Endothelial cell of umbilical vein (primary cell): ENCODE measurements at places on chromosomes 4 and X. TPM values are rescaled to one million over a fixed set of nuclear protein-coding genes. Genes with fewer than 3 reads are reported as not detected.

Gene CYLC1
- not detected in 2 replicates for total RNA-seq

Gene ARR3
- not detected in 2 replicates for total RNA-seq

Gene ARSH
- total RNA-seq: not detected in 2 replicates

Gene PABPC1L2B
- not detected in 2 replicates for total RNA-seq

Gene CT55
- total RNA-seq: not detected in 2 replicates

Gene PROM1
- 1.7 TPM in 1 of 2 replicates, not detected in the other for total RNA-seq

Gene PHOX2B
- total RNA-seq: not detected in 2 replicates

Gene DOK7
- total RNA-seq: not detected in 2 replicates

Gene WAS
- 0.73 TPM in 1 of 2 replicates, not detected in the other for total RNA-seq

Gene OPHN1
- total RNA-seq: 6.2 and 6.7 TPM in 2 replicates

Gene LIAS
- total RNA-seq: 9.7 and 11.3 TPM in 2 replicates

Gene RNF212
- 1.8 and 2.3 TPM in 2 replicates for total RNA-seq

Gene OTC
- total RNA-seq: not detected in 2 replicates

Gene FGF16
- 3.1 and 5.1 TPM in 2 replicates for total RNA-seq

Gene ARHGAP6
- 0.69 and 1.4 TPM in 2 replicates for total RNA-seq

Gene ERAS
- total RNA-seq: not detected in 2 replicates

Gene PRKG2
- not detected in 2 replicates for total RNA-seq

Gene TRPC3
- not detected in 2 replicates for total RNA-seq

Gene ELF4
- total RNA-seq: 32.9 and 33.4 TPM in 2 replicates

Gene DNAAF6
- total RNA-seq: not detected in 2 replicates

Gene CDS1
- total RNA-seq: 0.07 TPM in 1 of 2 replicates, not detected in the other

Gene DTHD1
- total RNA-seq: not detected in 2 replicates

Gene ALG13
- total RNA-seq: 37.9 and 38.2 TPM in 2 replicates

Gene TDO2
- not detected in 2 replicates for total RNA-seq

Gene MAD2L1
- total RNA-seq: 35.4 and 41.4 TPM in 2 replicates

Gene TRAPPC11
- total RNA-seq: 29.7 and 32.1 TPM in 2 replicates

Gene PITX2
- total RNA-seq: 0.31 and 0.35 TPM in 2 replicates

Gene ASMT
- total RNA-seq: not detected in 2 replicates

Gene PGRMC1
- 59.2 and 61.8 TPM in 2 replicates for total RNA-seq

Gene MAGEB10
- not detected in 2 replicates for total RNA-seq

Gene CFAP99
- total RNA-seq: 0.12 TPM in 1 of 2 replicates, not detected in the other

Gene SEPTIN6
- 22.2 and 31.8 TPM in 2 replicates for total RNA-seq

Gene ARHGAP4
- 31.9 and 33.3 TPM in 2 replicates for total RNA-seq

Gene CNGA2
- total RNA-seq: not detected in 2 replicates

Gene SSX3
- not detected in 2 replicates for total RNA-seq

Gene GPC3
- not detected in 2 replicates for total RNA-seq

Gene MAGEA12
- total RNA-seq: not detected in 2 replicates

Gene WNK3
- total RNA-seq: 2.6 and 2.7 TPM in 2 replicates

Gene NKX1-1
- total RNA-seq: not detected in 2 replicates

Gene CTAG1A
- not detected in 2 replicates for total RNA-seq

Gene TRIM61
- total RNA-seq: 0.22 TPM in 1 of 2 replicates, not detected in the other

Gene DMD
- total RNA-seq: 7.3 and 12.6 TPM in 2 replicates
